Adipocyte (in vitro differentiated cells): ENCODE measurements at places on chromosomes 16 and 17.
A peak's percentile ranks its signal among the peaks of the same experiment; 100 is the strongest.

DNA sequence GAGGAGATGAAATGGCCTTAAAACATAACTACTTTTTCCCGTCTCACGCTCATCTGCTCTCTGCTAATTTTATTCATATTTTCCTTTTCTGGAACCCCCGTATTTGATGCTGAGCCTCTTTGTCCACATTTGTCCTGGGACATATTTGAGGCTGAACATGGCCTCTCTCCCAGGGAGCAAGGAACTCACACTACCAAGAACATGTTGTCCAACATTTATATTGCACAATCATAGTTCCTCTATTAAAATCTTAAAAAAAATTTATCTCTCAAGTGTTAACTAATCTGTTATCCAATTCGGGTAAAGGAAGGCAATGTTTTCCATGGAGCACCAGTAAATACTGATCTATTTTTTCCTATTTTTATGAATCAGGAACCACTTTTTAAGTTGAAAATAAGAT, 60.2 kb downstream of the CMC2 start:
- DNase-seq, result no peak

- peak; percentile 72 for DNase-seq
These were observed 16.4 kb upstream of the MARCHF10 start for GRCh38 chr17:62824290-62825131.

DNA sequence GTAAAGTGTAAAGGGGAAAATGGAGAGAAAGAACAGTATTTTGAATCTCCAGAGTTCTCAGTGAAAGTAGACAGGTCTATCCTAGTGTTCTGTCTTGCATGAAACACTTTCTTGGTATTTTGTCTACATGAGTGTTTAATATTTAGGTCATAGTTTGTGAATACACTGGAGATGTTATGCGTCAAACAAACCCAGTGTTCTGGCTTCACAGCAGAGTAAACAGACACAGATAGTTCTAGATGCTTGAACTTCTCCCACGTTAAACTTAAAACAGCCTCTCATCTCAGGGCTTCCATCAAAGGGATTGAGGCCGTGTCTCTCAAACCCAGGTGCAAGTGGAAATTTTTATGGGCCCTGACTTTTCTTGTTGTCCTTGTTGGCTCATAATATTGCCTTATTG, 48.3 kb downstream of the RBFOX1 start:
- no peak for DNase-seq

DNA sequence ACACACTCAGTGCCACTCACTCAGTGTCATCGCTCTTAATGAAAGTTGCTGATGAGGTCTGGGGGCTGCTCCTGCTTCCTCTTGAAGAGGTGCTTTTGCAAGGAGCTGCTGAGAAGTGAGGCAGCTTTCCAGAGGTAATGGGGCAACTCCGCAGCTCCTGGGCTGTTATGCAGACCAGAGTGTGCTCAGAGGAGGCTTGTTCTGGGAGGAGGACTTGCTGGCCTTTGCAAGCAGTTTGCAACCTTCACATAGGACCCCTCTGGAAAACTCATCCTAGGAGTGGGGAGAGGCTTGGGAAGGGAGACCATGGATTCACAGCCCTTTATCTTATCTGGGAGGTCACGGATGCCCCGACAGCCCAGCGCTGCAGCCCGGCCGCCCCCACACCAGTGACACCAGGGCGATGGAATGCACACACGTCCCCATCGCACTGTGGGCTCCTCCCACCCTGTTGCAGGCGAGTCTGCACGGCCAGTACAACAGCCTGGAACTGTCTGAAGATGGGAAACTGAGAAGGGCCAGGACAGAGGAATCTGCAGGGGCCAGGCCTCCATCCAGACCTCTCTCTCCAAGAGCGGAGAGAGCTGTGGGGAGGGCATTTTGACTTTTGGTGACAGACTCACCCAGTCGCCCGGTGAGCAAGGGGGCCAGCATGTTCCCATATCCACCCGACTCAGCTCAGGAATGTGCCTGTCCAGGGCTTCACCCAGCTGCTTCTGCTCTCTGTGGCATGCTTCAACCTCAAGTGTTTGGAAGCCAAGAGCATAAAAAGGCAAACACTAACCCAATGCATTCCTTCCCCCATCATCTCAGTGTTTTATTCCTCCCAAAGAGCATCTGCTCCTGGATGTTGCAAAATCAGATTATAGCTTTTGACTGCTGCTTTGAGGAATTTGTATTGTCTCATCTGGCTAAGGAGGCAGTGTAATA, 78.6 kb upstream of the ZNF469 start:
- peak; percentile 87 for DNase-seq

DNA sequence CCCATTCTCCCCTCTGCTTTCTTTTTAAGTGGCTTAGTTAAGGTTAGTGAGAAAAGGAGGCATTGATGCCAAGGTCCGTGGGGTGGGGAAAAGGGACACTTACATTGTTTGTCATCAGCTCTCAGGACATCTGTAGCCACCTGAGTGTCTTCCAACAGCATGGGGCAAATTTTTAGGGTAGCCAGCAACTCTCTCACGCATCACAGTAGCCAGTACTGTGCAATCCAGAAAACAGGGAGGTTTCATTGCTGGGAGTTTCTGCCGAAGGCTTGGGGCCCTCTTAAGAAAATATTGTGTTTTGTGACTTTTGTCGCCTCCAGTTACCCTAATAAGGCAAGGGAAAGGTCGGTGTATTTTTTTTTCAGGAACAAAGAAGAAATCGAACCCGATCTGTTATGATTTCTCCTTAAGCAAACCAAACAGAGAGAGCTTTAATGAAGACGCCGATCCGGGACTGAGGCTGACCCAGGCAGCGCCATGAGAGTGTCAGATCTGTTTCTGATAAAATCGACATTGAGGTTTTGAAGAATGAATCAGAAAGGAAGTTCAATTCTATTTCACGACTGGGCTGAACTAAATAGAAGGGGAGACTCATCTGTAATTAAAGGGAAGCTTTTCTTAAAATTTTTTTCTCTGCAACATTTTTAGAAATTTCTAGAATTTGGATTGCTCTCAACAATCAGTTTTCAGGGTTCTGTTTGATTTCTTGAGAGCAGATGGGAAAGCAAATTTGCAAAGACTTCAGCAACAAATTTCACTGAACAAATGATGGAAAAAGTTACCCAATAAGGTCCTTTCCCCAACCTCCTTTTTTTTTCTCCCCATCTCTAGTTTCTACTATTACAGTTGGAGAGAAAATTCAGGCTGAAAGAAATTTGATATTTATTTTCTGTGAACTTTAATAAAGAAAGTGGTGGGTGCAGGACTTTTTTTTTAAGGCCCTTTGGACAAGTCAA, 144.7 kb upstream of the IRX3 start:
- peak; percentile 77 for DNase-seq

GRCh38 chr16:48269011-48269410, 21.7 kb upstream of the ABCC11 start:
- no peak for DNase-seq

DNA sequence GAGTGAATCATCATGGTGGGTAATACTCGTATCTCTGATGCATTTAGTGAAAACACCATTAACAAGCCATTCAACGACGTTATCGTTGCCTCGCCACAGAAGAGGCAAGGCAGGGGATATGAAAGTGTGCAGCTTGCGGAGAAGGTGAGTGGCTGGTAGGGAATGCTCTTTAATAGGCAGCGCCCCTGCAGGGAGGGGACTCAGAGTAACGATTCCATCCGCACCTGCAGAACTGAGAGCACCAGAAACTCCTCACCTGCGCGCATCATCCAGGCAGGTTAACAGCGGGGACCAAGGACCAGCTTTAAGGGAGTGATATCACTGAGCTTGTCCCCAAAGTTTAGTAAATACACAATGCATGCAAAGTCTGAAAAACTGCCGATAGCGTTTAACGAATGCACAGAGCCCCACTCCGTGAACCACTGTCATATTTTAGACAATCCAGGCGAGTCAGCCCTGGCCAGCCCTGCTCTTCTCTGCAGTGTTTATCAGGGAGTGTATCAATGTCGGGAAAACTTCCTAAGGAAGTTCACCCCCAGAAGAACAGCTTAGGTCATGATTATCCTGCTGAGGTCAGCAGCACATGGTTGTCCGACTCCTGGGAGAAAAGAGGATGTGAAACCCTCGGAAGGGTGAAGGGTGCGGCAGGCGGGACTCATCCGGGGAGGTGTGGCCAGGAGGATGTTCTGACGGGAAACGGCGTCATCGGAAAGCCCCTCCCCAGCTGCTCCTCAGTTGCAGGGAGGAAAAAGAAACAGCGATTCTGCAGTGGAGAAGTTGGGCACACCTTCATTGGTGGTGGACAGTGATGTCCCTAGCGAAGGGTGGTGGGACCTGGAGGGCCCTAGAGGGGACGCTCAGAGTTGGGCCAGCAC, 68.5 kb upstream of the DNAH17 start:
- no peak for DNase-seq

DNA sequence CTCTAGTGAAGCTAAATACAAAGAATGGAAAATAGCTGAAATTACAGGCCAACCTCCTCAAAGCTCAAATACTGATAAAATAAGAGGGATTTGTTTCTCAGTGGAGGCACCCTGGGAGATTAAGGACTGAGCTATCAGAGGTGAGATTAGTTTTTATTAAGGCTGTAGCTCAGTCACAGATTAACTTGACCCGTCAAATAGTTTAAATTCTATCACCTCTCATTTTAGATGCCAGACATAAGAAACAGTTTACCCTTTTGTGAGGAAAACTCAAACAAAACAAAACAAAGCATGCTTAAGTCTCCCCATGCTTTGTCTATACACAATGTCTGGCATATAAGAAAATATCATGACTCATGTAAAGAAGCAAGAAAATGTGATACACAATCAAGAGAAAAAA, 208.3 kb upstream of the PMFBP1 start:
- DNase-seq, result no peak

DNA sequence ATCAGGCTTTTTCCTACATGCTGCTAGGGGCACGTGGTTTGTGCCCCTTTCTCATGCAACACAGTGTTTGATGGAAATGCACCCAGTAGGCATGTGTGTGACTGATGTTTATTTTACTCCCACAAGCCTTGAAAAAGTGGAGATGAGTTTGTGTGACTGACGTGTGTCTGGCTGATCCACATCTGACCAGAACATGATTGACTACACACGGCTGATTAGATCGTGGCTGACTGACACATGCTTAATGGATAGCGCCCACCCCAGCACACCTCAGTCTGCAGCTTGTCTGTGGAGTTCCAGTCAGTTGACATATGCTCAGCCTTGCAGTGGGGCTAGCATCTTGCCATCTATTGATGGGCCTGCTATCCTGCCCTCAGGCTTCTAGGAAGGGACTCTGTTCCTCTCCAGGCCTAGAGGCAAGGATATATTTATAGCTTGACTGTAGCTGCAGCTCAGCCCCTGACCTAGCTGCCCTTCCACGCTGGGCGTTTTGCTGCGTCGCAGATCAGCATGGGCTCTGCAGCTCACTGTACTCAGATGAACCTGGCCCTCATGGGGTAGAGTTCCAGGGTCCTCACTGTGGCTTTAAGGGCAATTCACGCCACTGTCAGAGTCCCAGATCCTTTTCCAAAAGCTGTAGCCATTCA, 112.3 kb downstream of the HS3ST2 start:
- DNase-seq, result no peak

- DNase-seq, result no peak
These were observed 7.3 kb downstream of the HSD3B7 start for GRCh38 chr16:30992276-30992780.

DNA sequence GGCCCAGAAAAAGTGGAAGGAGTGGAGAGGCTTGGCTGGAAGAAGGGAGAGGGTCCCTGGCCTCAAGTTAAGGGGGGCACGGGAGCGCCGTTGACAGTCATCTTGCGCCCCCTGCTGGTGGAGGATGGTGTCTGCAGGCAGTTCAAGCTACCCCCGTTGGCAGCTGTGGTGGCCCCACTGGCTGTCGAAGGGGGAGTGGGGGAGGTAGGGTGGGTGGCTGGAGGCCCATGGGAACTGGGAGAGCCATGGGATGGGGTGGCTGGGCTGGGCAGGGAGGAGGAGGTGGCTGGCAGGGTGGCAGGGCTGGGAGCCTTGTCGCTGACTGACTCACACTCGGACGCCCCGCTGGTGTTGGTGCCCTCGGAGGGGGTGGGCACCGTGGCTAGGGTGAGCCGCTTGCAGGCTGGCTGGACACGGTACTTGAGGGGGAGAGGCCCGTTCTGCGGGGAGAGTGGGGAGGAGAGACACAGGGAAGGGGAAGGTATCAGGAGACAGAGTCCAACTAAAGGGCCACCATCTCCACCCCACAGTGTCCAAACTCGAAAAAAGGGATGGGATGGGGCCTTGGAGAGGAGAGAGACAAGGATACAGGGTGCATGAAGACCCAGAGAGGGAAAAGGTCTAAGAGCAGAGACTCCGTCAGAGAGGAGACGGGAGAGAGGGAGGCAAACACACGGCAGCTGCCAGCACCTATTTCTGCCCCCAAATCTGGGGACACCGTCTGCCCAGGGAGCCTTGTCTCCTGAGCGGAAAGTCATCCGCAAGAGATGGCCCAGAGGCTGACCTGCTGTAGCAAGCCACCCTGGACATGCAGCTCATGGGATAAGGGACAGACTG, 5.2 kb downstream of the CISD3 start:
- peak; percentile 82 for DNase-seq

GRCh38 chr16:57357330-57358085, 1.1 kb upstream of the CCL22 start:
- no peak for DNase-seq

DNA sequence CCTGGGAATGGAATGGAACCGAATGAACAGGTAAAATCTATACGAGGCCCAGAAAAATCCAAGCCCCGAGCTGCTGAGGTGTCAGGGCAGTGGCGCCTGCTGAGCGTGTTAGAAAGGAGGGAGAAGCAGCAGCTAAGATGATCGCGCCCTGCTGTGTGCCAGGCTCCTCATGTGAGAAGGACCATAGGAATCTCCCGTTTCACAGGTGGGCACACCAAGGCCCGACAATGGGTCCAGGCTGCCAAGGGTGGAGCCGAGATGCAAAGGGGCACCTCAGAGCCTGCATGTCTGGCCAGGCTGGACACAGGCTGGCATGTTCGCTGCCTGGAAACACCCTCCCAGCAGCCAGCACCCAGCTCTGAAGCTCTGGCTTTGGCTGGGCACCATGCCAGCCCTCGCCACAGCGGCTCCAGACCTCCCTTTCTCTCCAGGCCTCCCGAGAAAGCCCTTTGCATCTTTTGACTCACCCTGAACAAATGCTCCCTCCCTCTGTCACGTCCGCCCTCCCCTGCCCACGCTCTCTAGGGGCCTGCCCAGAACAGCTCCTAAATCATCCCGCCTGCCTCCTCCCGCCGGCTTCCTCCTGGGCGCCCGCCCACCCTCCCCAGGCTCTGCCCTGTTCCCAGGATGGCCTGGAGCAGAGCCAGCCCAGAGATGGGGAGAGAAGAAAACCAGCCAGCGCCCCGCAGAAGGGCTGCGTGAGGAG, 217.8 kb upstream of the GSE1 start:
- DNase-seq, result peak; percentile 96

DNA sequence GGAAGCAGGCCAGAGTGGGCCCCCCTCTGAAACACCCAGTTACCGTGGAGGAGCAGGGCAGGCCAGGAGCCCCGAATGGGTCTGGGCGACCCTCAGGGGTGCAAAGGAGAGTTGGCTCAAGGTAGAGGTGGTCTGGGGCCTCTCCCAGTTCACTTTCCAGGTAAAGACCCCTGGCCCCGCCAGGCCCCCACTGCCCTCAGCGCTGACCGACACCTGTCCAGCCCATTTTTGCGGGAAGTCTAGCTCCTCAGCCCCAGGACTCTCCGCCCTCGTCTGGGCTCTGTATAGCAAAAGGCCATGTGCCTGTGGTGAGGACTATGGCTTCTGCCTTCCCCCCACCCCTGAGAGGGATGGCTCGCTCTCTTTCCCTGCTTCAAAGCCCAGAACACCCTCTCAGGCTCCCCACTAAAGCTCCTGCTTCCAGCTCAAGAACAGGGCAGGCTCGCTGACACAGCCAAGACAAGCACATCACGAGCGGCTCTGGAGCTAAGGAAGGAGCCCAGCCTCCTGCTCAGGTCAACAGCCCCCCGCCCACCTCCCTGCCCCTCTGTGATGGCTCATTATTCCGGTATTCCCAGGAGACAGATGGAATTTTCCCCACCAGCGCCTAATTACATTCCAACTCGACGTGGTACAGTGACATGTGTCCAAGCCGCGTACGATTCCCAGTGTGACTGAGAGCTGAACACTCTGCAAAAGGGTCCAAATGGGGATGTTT, 59.4 kb downstream of the RTN4RL1 start:
- no peak for DNase-seq
